ENCODE measurements at places on chromosomes 3 and 15.

DNA sequence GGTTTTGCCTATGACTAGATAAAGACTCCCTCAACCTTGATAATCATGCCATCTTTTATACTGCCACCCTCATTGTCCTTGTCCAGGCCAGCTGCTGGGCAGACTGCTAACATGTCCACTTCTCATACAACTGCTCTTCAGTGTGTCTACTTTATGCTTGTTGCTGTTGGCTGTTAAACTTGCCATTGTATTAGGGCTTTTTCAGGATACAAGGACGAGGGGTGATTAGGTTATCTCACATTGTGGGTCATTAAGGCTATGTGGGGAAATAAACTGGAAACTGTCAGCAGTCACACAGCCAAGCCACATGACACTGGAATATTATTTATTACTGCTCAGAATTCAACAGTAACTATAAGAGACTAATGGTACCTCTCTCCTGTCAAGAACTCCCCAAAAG, 36.1 kb downstream of the STARD9 start:
- no peak for DNase-seq

DNA sequence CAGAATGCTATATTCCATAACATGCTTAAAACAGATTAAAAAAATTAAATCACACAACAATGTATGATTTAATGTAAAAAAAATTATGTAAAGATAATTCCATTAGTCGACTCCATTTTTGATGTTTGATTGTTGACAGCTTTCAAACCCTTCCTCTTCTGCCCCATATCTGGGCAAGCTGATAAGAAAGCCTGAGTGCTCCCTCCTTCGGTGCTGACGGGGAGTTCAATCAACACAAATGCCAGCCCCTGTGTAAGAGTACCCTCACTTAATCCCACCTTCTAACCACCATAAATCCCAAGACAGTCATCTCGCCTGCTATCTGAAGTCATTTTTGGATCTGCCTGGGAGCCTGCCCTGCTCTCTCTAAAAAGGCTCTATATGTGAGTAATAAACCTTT, 59.8 kb upstream of the IP6K2 start:
- DNase-seq: no peak

DNA sequence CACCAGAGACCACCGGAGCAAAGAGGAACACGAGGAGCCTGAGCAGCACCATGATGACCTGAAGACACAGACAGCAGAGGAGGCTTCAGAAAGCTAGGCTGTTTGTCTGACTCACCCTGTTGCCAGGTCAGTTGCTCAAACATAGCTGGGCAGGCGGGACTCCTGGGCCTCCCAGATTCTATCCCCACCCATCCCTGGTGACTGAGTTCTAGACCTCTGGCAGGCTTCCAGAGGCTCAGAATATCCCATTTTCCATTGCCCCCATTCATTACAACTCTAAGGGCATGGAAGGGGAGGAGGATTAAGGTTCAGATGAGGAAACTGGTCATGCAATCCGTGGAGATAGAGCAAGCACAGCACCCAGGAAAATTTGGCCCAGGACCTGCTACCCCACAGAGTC, at the start of gene CDHR4:
CDHR4 (minus strand) TSS at position 113 of the 400 bp plus-strand sequence; CDS start at position 52, 61 bp downstream.
- peak; percentile 59 for DNase-seq

DNA sequence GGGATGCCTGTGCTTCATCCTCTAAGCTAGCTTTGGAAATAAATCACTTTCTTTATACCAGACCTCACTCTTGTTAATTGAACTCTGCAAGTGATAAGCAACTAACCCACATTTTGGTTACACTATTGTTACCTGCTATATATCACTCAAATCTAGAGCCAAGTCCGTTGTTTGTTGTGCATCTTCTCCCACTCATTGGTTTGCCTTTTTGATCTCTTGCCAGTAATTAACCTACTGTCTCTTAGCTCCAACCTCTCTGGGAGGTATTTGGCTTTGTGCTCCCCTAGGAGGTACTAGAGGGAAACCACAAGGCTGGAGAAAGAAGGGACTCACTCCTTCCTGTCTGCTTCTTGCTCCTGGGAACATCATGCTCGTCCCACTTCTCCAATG, 12.8 kb upstream of the CRBN start:
- DNase-seq: no peak

- no peak for DNase-seq
These were observed 337.8 kb downstream of the RBMS3 start for GRCh38 chr3:29618395-29619282.

GRCh38 chr3:61570813-61571212, 9.4 kb downstream of the PTPRG start:
- no peak for DNase-seq

DNA sequence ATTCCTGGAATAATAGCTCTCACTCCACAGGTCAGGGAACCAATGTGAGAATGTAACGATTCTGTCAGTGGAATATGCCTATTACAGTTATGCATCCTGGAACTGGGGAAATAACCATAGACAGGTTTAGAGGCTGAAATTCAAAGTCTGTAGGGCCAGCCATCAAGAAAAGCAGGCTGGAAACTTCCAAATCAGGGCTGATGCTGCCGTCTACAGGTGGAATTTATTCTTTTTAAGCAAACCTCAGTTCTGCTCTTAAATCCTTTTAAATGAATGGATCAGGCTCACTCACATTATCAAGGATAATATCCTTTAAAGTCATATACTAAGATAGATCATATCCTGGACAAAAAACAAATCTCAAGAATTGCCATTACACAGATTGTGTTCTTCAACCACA, 699.8 kb downstream of the NR2F2 start:
- DNase-seq: no peak

- no peak for DNase-seq
These were observed 30.4 kb upstream of the TM4SF1 start for GRCh38 chr3:149407898-149408297.

- no peak for DNase-seq
These were observed 59.6 kb downstream of the UBP1 start for GRCh38 chr3:33380653-33381052.

Measured in skeletal muscle cell (primary cell).